H4 (cell line): ENCODE measurements at places on chromosomes 11 and 22. TPM values are rescaled to one million over a fixed set of nuclear protein-coding genes. Genes with fewer than 3 reads are reported as not detected.

GRCh38 chr11:47433157-47433556 lies 6.9 kb upstream of the PSMC3 start:
- no peak for DNase-seq

DNA sequence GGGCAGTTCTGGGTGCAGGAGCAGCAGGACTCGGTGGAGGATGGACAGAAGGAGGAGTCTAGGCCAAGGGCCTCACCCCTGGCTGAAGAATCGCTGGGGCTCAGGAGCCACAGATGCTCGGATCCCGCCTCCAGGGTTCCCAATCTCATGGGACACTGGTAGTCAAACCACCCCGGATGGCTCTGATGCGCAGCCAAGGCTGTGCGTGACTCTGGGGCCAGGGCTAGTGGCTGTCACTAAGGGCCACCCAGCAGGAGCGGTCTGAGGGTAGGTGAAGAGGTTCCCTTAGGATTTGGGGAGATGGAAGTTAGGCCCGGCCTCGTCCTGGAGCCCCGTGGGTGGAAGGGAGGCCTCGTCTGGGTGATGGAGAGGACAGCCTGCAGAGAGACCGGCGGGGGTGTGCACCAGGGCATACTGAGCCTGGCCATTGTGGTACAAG lies 300.6 kb downstream of the TBC1D22A start:
- no peak for DNase-seq

GRCh38 chr11:69718147-69718546 lies 14.3 kb upstream of the FGF19 start:
- peak; percentile 51 for DNase-seq

- DNase-seq = no peak
These were observed 712 bp downstream of the IL2RB start for GRCh38 chr22:37148742-37149665.

DNA sequence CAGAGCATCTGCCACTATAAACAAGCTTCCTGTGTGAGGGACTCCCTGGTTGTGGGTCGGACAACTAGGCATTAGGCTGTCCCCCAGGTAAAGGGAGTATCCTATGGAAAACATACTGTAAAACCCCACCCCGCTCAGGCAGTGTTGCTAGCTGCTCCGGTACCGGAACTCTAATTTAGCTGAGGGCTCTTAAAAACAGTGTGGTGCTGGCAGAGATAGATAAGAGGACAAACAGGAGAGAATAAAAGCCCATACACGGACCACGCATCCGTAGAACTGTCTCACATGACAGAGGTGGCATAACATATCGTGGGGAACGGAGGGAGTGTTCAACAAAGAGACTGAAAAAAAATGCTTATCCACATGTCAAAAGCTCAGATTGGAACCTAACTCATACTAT lies 3.4 kb upstream of the MOGAT2 start:
- DNase-seq = no peak

GRCh38 chr11:80240245-80240644 lies 799.4 kb upstream of the TENM4 start:
- DNase-seq = no peak

DNA sequence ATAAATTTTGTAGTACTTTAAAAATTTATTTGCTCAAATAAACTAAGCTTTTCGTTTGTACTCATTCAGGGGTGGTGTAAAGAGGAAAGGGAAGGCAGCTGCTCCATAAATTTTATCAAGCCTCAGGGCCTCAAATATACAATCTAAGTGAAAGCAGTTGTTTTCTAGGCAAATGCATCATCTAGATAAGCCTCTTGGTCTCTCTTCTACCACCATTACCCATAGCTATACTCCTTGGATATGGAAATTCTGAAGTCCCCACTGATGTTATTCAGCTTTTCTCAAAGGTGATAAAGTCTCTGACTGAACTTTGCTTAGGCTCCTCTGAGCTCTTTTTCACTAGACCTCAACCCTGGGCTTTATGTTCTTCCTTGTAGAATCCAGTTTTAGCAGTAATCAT lies 1313.1 kb downstream of the JRKL start:
- DNase-seq = no peak

- peak; percentile 39 for DNase-seq
These were observed 2.1 kb upstream of the DMC1 start for GRCh38 chr22:38572065-38572464.

DNA sequence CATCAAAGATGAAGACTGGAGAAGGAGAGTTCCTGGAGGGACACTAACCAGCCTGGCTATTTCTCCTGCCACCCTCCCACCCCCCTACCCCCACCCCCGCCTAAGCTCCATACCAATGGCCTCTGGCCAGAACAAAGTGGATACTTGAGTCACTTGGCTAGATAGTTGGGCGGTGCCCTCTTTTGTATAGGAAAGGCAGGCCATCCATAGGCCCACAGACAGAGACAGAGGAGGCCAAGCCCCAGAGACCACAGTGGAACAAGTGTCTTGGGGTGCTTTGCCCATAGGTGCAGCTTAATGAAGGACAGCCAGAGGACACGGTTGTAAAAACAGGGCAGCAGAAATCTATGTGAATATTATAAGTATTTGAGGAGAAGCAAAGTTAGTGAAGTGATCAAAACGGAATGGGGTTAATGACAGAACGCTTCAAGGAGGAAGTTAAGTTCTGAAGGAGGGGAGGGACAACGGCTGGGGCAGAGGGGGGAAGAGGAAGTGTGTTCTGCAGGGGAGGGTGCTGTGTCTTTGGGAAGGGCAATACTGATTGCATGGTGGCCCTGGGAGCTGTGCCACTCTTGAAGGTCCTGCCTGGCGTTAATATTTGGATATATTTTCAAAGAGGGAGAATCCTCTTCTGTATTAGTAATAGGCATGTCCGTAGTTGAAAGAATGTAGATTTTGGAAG lies 32.7 kb downstream of the FLI1 start:
- no peak for DNase-seq

DNA sequence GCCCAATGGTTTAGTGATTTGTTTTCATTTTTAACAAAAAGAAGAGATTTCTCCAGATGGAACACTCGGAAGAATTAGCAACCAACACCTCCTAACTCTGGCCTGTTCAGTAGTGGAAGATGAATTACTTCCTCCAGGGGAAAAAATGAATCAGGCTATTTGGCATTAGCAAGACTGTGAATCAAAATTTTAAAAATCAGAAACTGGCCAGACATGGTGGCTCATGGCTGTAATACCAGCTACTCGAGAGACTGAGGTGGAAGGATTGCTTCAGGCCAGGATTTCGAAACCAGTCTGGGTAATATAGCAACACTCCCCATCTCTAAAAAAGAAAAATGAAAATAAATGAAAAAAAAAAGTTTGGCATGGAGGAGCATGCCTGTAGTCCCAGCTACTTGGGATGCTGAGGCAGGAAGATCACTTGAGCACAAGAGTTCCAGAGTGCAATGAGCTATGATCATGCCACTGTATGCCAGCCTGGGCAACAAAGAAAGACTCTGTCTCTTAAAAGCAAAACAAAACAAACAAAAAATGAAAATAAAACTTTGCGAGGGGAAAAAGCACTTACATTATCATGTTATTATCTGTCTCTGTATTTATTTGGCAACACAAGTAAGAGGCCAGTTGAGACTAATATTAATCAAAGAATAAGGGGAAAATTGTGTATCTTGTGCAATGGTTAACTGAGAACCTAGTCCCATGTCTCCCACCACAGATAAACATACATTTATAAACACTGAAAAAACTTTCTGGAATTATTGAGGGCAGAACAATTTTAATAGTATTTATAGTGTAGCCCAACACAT lies 796.3 kb upstream of the ANO3 start:
- no peak for DNase-seq

DNA sequence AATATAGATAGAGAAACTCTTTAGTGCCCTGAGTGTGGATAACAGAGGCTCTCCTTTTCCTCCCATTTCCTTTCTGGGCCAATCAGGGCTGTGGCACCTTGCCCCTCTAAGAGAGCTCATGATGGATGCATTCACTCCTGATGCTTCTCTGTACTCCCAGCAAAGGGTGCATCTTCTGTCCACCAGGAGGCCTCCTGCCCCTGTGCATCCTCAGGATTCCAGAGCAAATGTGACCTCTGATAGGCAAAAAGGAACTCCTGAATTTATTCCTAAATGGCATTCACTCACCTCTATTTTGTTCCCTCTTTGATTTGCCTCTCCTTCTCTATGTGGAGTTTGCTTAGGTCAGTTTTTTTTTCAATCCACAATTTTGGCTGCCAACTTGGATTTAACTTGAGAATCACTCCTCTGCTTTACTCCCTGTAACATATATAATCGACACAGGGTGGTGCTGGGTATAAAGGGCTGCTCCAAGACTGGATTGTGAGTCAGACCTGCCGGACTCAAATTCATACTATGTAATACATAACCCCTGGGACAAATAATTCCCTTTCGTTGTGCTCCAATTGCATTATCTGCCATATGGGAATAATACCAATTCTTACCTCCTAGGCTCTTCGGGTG lies 1.1 kb upstream of the MRGPRX4 start:
- DNase-seq = peak; percentile 43

The ZNF70 gene
- total RNA-seq = 1.2 and 1.4 TPM in 2 replicates

The OR5B21 gene
- not detected in 2 replicates for total RNA-seq

The JAML gene
- total RNA-seq = not detected in 2 replicates

The CCDC90B gene
- total RNA-seq = 49.8 and 90.9 TPM in 2 replicates
